Stimulated activated CD8-positive, alpha-beta memory T cell treated with anti-CD3 and anti-CD28 coated beads, Interleukin-4, amount 100 ng/mL, for 48 hours (primary cell): ENCODE measurements at places on chromosomes 2 and 18.

DNA sequence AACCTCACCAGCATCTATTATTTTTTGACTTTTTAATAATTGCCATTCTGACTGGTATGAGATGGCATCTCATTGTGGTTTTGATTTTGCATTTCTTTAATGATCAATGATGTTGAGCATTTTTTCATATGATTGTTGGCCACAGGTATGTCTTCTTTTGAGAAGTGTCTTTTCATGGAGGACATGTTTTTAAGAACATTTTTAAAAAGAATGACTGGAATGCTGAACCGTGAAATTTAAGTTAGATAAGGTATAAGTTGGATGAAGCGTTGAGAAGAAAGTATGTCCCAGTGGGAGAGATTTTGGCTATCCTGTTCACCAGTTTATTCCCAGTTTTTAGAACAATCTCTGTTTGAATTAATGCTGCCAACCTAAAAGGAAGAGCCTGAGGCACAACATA is 365.9 kb downstream of the CELF4 start:
- DNase-seq, result no peak

GRCh38 chr2:74872389-74872836 is 38.5 kb downstream of the HK2 start:
- no peak for DNase-seq

DNA sequence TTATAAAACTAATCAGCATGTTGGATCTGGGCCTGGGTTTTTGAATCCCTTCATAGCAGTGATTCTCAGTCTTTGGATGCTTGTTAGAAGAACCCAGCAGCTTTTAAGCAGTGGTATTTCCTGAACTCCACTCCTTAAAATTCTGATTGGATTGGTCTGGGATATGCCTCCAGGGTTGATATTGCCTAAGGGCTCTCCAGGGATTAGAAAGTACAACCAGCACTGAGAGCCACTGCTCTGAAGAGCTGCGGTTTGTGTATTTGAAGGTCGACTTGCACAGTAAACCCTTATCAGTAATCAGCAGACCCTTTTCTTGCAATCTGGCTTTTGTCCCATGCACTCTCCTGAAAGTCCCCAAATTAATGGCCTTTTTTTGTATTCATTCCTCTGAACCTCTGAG is 17.0 kb upstream of the RBMS1 start:
- DNase-seq, result no peak

DNA sequence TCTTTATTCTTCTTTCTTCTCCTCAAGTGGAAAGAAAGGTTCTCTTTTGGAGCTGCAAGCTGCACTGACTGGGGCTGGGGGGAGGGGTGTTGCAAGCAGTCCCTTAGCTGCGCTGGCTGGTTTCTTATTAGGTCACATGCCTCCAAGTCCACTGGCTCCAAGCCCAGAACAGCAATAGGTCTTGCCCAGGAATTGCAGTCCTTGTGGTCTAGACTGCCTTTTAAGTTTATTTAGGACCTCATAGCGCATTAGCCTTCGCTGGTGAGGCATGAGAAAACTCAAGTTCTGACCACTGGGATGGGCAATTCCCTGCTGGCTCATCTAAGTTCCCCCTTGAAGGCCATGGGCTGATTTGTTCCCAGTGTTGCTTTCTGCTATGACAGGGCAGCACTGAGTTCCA is 138.6 kb upstream of the SCN7A start:
- no peak for DNase-seq

- no peak for DNase-seq
These were observed 32.4 kb upstream of the ITPRID2 start for GRCh38 chr2:181859123-181859522.

GRCh38 chr2:196480653-196481323 is 158.7 kb upstream of the CCDC150 start:
- no peak for DNase-seq

DNA sequence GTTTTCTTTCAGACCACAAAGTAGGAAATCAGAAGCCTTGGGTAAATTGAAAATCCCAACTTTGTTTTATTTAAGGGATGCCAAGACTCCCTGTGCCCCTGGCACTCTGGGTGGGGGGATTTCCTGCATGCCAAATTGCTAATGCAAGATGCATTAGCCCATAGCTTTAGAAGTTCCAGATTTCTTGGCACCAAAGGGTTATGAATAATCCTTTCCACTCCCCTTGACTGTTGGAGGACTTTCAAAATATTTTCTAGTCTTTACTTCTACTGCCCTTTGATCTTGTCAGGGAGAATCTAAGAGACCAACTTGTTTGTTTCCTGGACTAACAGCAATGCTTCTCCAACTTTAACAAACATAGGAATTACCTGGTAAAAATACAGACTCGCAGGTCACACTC is 81.8 kb upstream of the TGIF1 start:
- no peak for DNase-seq
